ENCODE measurements at places on chromosomes 7 and 10.

- DNase-seq = no peak
Measured at GRCh38 chr7:37698276-37698675, 14.7 kb downstream of the GPR141 start.

- no peak for DNase-seq
Measured at GRCh38 chr7:151696721-151697514, 177.2 kb upstream of the RHEB start.

GRCh38 chr7:25429731-25430130 lies 201.4 kb upstream of the NPVF start:
- no peak for DNase-seq

GRCh38 chr7:151017370-151017952 lies 6.8 kb downstream of the ATG9B start:
- DNase-seq = no peak

- no peak for DNase-seq
Measured at GRCh38 chr10:114057855-114058254, 14.2 kb downstream of the ADRB1 start.

All from stimulated activated CD8-positive, alpha-beta memory T cell treated with anti-CD3 and anti-CD28 coated beads, Interleukin-12 subunit alpha, Interleukin-12 subunit beta, amount 100 ng/mL, for 1 hour (primary cell).